HT1080 (cell line): ENCODE measurements at places on chromosomes 1 and 21. TPM values are rescaled to one million over a fixed set of nuclear protein-coding genes. Genes with fewer than 3 reads are reported as not detected.

- DNase-seq: no peak
These were observed 16.0 kb upstream of the COG2 start for GRCh38 chr1:230626232-230626631.

GRCh38 chr1:48251323-48251722, 28.8 kb downstream of the SLC5A9 start:
- no peak for DNase-seq

GRCh38 chr1:154707901-154708463, 100.0 kb upstream of the ADAR start:
- peak; percentile 25 for DNase-seq

GRCh38 chr1:245306628-245307410, 152.0 kb downstream of the KIF26B start:
- no peak for DNase-seq

DNA sequence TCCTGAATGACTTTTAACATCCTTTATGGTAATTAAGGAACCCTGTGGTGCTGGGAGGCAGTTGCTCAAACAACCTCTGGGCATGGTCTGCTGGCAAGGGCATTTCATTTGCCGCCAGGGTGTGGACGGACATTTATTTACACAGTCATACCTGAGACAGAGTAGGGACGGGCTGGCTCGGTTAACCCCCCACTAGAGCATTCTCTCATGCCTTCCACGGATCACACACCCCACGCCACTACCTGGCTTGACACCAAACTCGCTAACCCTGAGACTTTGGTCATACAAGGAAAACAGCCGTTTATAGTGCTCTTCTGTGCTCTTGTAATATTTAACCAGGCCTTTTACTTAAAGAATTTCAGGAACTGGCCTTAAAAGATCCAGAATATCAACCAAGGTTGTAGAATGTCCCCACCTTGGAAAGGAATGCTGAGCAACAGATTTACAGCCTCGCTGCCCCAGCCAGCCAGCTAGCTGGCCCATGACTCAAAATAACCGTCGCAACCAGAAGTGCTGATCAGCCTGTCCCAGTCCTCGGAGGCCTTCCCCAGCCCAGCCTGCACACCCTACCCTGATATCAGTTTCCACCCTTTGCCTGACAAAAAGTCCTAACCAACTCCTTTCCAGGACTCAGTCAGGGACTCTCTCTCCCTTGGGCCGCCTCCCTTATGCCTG, 6.5 kb upstream of the PDXK start:
- DNase-seq: peak; percentile 32

Gene DDR2
- 29.0 and 34.4 TPM in 2 replicates for total RNA-seq

Gene GJA9
- not detected in 2 replicates for total RNA-seq

Gene TSACC
- 0.70 and 0.87 TPM in 2 replicates for total RNA-seq

Gene ALG14
- total RNA-seq: 7.1 and 7.7 TPM in 2 replicates

Gene S100A9
- total RNA-seq: not detected in 2 replicates

Gene EPHA2
- 99.1 and 114 TPM in 2 replicates for total RNA-seq
